ENCODE measurements at places on chromosomes 3 and 15. TPM values are rescaled to one million over a fixed set of nuclear protein-coding genes. Genes with fewer than 3 reads are reported as not detected.

The SERINC4 gene
- 0.08 TPM for total RNA-seq

The SH2D7 gene
- not detected for total RNA-seq

The ADPRH gene
- 2.8 TPM for total RNA-seq

The FILIP1L gene
- 0.03 TPM for total RNA-seq

The UQCC5 gene
- total RNA-seq = 74.1 TPM

The LRCH3 gene
- total RNA-seq = 15.5 TPM

The DNAJA4 gene
- total RNA-seq = not detected

The ISLR2 gene
- total RNA-seq = 0.15 TPM

The RBSN gene
- 11.2 TPM for total RNA-seq

The CSPG5 gene
- 1.4 TPM for total RNA-seq

The PODXL2 gene
- 8.0 TPM for total RNA-seq

The IMPG2 gene
- not detected for total RNA-seq

The LYZL4 gene
- total RNA-seq = not detected

The SEMA6D gene
- total RNA-seq = not detected

The CHST13 gene
- 0.50 TPM for total RNA-seq

The DNAJC19 gene
- 26.7 TPM for total RNA-seq

The GMNC gene
- total RNA-seq = not detected

The PPIB gene
- 786 TPM for total RNA-seq

The C3orf85 gene
- not detected for total RNA-seq

The TLE3 gene
- 17.0 TPM for total RNA-seq

The CSPG4 gene
- total RNA-seq = 0.06 TPM

The SLC22A14 gene
- 0.03 TPM for total RNA-seq

The BUB1B gene
- 32.9 TPM for total RNA-seq

The CKMT1B gene
- total RNA-seq = 3.8 TPM

Measured in A549 treated with CORT108297 at 1 μM for 4 hours (cell line).